ENCODE measurements at places on chromosomes 7 and 10.

DNA sequence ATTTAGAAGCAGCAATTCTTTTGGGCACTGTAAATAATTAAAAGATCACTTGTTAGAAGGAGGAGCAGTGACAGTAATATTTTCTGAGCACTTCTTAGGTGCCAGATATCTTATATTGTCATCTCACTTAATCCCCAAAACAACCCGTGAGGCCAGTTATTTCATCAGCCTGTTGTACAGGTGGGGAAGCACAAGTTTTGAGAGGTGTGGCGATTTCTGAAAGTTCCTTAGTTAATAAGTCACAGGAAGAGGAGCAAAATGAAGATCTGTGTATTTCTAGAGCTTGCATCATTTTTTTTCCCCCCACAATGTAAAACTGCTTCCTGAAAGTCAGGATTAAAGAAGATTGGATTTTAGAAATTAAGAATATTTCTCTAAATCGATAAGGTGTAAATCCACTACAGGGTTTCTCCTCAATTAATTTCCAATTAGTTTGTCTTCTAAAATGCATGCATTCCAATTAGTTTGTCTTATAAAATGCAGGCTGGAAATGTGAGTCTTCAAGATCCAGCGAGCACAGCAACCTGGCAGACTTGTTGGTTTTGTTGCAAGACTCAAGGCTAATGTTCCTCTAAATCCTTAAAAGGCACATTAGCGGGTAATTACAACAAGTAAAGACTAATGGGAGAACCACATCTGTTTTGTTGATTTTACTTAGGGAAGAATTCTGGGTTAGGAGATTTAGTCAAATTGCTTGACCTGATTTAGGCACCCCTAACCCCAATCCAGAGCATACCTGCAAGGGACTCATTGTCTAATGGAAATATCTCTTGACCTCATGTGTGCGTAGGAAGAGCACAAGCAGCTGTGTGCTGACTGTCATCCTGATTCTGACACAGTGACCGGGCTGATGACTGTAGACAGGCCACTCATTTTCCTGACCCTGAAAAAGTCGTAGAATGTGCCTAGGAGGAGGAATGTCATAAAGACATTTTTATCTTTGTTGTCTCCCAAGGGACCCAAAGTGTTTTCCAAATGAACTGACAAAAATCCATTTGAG lies 272.0 kb downstream of the BAMBI start:
- DNase-seq: no peak

- DNase-seq: no peak
These were observed 397.2 kb downstream of the EXOC4 start for GRCh38 chr7:133650069-133650468.

- no peak for DNase-seq
These were observed 15.2 kb downstream of the GPR85 start for GRCh38 chr7:113071465-113071864.

DNA sequence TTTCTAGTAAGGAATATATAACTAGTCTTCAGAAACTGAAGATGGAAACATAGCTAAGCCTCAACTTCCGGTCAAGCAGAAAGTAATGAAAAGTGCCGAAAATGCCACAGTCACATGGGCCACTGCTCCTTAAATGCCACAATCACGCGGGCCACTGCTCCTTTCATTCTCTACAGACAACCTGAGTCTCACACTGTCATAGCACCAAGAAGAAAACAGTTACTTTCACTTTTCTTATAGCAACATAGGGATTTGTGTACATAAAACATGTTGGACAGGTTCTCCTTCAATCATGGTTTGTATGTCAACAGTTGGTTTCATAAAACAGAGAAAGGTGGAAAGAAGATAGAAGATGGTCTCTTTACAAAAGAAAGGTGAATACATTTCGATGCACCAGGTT lies 48.6 kb upstream of the NOBOX start:
- DNase-seq: no peak

GRCh38 chr10:73591935-73592699 lies 975 bp upstream of the USP54 start:
- DNase-seq: no peak

GRCh38 chr10:47054974-47055373 lies 143.7 kb downstream of the PTPN20 start:
- DNase-seq: no peak

DNA sequence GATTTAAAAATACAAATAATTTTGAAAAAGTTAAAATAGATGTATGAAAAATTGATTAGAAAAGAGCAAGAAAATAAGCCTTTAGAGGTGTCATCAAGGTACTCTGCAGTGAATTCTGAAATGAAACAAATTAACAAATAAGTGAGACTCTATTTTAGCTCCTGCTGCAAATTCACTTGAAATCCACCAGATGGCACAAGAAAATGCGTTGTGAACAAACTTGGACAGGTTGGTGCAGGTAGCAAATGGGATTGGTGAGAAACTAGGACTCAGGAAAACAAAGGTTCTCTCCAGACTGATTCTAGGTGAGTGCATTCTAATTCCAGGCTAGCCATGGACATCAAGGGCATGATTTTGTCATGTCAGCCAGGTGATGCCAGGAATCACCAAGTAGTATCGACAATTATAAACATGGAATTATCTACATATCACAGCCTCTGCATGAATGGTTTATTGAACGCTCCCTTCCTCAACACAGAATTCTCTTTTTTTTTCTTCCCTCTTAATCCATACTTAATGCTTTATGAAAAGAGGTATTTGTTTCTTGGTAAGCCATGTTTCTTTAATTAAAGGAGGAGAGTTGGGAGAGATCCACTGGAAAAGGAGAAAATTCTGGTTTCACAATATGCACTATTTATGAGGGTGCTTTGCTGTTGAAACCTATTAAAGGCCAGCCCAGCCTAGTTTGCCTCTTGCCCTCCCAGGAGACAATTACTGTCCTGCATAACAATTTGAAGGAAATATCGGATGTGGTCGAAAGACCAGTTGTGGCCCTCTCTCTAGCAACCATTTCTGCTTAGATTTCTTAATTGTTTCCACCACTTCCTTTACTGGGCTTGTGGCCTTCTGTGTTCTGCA lies 118.1 kb downstream of the ZNF365 start:
- no peak for DNase-seq

GRCh38 chr10:99329554-99330346 lies 594 bp downstream of the CNNM1 start:
- no peak for DNase-seq

DNA sequence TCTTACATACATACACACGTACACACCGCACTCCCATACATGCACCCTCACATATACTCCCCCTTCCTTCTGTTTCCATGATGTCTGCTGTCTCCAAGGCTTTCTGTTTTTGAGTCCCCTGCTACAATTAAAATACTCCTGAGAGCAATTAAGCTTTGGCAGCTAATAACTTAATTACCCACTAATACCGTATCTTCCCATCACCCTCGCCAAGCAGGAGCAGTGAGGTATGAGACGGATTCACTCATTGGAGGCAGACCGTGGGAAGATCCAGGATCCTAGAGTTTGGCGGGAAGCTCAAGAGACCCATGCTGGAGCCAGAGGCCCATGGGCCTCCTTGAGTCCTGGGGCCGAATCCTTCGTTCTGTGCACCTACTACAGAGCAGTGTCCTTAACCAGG lies 1.7 kb upstream of the CALN1 start:
- no peak for DNase-seq

GRCh38 chr10:64385355-64385754 lies 864.2 kb downstream of the REEP3 start:
- no peak for DNase-seq

DNA sequence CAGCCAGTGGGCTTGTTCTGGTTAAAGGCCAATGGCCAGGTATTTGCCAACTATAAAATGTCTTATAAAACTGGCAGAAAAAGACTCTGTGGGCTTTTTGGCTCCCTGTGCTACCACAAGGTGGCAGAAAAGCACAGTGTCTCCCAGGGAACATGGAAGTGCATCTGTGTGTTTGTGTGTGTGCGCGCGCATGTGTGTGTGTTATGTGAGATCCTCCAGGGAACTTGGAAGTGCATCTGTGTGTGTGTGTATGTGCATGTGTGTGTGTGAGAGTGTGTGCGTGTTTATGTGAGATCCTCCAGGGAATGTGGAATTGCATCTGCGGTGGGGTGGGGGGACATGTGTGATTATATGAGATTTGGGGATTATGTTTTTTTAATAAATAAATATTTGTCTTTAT lies 30.2 kb upstream of the ABI1 start:
- DNase-seq: peak; percentile 8

DNA sequence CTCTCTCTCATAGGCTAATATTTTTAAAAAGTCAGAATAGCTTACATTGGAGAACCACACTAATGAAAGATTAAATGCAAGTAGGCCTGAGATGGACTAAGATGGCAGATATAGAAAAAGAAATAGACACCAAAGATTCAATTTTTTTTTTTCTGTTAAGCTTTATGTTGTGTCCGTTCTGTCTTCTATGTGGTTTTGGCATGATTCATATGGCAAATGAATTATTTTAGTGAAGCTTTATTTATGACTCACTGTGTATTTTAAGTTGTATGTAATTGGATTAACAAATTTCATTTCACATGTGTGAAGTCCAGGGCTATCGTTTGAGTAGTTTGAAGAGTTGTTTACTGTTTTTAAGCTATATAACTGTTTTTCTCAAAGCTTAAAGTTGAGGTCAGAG lies 214.8 kb downstream of the CAMK1D start:
- DNase-seq: no peak

DNA sequence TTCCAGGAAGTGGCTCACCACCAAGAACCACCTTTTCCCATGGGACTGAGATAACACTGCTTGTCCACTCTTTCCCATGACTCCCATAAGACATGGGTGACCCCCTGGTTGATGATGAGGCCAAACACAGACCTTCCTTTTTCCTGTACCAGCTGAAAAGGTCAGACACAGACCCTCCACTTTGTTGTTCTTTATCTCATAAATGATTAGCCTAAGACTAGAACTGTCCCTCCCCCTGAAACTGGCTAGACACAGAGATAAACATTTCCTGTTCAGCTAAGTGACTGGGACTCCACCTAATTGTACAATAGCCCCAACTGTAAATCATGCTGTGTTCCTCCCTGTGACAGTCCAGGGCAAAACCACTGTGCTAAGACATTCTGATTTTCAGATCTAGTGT lies 8.2 kb upstream of the NRG3 start:
- DNase-seq: no peak

DNA sequence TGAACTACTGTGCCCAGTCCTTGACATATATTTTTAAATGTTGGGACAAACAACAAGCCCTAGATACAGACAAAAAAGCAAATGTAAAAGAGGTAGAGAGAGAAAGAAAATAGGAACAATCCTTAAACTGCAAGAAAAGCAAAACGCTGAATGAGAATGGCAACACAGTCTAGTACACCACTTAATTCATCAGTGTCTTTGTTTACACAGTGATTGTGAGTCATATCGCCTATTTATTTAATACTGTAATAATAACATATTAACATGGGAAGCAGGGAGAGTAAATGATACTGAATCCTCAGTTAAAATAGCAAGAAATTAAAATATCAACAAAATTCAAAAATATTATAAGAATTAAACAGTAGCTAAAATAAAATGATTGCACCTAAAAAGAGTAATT lies 9.8 kb upstream of the LRRTM3 start:
- no peak for DNase-seq

DNA sequence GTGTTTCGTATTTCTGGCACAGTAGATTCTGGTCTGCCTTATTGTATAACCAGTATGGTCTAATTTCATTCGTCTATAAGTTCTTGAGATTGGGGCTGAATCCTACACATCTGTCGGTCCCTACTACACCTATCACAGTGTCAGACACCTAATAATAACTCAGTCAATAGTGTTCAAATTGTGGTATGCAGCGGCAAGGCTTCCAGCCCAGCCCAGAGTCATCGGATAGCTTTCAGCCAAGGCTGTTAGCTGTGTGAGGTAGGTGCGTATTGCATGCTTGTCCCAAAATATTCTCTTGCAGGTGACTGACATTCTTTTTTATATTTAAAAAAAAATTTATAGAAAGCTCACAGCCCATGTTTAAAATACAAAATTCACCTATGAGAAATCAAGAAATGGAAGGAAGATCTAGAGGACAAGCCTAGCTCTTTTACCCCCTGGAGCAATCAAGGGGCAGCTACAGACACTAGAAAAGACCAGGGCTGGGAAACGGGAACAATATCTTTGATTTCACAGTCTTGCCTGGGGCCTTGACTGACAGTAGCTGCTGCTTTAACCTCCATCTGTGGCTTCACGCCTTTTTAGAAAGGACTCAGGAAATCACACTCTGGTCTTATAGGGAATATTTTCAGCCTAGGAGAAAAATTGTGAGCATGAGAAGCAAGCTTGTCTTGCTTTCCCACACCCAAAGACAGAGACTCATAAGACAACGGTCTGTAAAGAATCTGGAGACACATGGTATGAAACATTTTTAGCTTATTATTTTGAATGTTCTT lies 9.5 kb upstream of the ASB4 start:
- DNase-seq: no peak

GRCh38 chr10:2246747-2247146 lies 509.4 kb upstream of the ADARB2 start:
- no peak for DNase-seq

DNA sequence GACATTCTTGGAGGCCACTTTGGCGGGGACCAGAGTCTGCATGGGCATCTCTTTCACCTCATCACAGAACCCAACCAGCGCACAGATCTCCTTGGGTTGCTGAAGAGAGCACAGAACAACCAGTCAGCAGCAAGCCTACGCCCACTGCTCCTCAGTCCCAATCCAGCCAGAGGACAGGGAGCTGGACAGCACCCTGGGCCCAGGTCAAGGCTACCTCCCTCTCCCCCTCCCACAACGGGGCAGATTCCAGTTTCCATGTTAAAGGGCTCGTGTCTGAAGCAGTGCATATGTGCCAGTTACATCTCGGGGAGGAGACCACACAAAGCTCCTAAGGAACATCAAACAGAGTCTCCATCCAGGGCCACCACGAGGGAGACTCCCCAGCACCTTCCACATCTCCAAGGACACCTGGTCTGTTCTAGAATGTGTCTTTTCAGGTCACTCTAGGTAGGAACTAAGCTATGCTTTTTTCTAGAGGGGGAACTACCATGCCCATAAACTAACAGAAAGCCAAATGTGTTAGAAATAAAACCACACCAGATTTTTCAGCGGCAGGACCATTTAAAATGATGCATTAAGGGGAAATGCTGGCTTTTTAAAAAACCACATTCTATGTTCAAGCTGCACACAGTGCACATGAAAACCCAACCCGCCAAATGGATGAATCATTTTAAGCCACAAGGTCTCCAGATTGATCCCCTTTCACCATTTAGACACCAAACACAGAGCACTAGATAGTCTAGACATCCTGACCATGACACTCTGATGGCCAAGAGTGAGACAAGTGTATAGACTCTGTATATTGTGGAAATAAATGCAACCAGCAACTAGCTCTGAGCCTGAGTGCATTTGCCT lies 28.9 kb downstream of the PSAP start:
- DNase-seq: no peak

GRCh38 chr7:150531704-150532103 lies 17.0 kb downstream of the GIMAP7 start:
- no peak for DNase-seq

- DNase-seq: no peak
These were observed 180.6 kb upstream of the CHRM2 start for GRCh38 chr7:136687693-136688322.

DNA sequence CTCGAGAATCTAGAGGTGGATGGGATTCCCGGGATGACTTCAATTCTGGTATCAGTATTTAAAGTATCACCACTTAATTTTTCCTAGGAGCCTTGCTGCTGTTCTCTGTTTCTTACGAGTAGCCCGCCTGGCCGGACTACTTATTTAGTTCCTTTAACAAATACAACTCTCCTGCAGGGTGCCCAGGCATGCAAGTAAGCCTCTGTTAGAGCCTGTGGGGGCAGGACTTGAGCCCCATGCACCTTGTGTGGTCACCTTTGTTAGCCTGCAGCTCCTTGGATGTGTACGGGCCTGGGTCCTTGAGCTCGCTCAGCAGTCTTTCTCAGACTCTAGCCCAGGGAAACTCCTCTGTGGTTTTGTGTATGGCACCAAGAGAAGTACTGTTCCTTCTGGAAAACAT lies 16.1 kb downstream of the EIF4H start:
- DNase-seq: no peak
